ENCODE measurements at places on chromosomes 6 and 20. TPM values are rescaled to one million over a fixed set of nuclear protein-coding genes. Genes with fewer than 3 reads are reported as not detected.

DNA sequence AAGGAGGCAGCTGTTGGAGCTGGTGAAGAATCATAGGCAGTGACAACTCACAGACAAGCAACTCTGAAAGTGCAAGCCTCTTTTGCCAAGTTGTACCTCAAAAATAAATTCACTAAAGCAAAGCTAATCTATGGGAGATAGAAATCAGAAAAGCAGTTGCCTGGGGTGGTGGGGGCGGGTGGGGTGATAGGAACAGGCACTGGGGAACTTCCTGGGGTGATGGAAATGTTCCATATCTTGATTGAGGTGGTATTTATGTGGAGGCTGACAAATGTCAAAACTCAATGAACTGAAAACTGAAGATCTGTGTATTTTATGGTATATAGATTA, 52.4 kb downstream of the ATP9A start:
- DNase-seq = no peak
- H3K4me3 ChIP-seq = no peak overlapping the region
- no peaks in the 10 kb centered on the region for H3K27me3 ChIP-seq
- H3K4me1 ChIP-seq = no peaks in the 10 kb centered on the region
- no peaks in the 10 kb centered on the region for H3K36me3 ChIP-seq
- peak overlapping the region; percentile 1 for H3K27ac ChIP-seq

GRCh38 chr6:159760602-159761057, 1.2 kb upstream of the ACAT2 start:
- H3K4me3 ChIP-seq = no peak overlapping the region
- peaks cover 15% of the 10 kb centered on the region for H3K4me1 ChIP-seq
- no peak for DNase-seq
- H3K27me3 ChIP-seq = no peaks in the 10 kb centered on the region
- no peak overlapping the region for H3K27ac ChIP-seq

- H3K4me1 ChIP-seq = no peaks in the 10 kb centered on the region
- no peak overlapping the region for H3K4me3 ChIP-seq
- no peak for DNase-seq
- H3K36me3 ChIP-seq = no peaks in the 10 kb centered on the region
These were observed 46.7 kb upstream of the CARMIL1 start for GRCh38 chr6:25232479-25232878.

DNA sequence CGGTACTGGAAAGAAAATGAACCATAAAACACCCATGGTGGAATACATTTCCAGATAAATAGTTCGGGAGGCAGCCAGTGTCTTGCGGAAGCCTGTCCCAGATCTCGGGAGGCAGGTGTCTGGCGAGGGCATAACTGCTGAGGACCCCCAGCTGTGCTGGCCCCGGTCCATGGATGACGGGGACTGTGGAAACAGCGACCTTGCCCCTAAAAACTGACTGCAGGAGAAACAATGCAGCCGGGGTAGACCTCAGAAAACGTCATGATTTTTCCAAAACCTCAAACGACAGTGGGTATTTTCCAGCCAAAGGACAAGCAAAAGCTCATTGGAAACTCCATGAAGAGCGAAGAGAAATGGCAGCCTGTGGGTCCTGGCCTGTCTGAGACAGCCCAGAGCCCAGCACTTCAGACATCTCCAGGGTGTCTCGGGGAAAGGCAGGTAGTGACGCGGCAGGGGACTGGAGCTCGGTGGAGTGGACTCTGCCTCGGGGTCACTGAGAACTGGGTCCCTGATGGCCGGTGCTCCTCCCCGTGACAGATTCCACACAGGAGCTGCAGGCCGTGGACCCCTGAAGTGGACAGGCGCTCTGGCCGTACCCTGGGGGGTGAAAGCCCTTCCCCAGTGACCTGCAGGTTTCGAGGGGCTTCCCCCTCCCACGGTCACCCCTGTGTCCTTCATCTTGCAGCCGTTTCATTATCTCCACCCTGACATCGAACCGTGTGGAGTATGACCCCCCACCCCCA, 188.6 kb downstream of the SYNDIG1 start:
- H3K27me3 ChIP-seq = no peaks in the 10 kb centered on the region
- no peaks in the 10 kb centered on the region for H3K4me1 ChIP-seq
- no peaks in the 10 kb centered on the region for H3K36me3 ChIP-seq
- DNase-seq = no peak
- H3K4me3 ChIP-seq = no peak overlapping the region
- H3K27ac ChIP-seq = no peak overlapping the region

DNA sequence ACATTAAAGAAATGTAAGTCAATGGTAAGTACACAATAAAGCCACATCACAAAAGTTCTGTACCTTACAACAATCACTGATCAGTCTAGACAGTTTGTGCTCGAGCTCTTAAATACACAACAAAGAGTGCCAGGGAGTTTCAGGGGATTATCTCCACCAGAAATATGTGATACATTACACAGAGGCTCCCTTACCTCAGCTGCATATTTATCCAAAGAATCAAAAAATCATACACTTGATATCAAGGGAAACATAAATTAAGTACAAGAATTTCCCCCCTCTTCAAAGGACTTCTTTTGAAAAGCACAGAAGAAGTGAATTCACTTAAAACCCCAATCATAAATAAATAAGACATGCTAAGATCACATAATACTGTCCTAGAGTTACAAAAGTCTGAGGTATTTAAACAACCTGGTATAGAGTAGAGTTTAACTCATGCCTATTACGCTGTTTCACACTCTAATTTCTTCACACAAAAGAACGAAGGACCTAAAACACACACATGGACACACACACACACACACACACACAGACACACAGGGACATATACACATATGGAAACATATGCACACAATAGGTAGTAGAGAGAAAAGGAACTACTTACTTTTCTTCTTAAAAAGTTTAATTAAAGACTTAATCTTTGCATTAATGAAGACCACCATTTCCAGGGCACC, 528 bp downstream of the NHSL1 start:
- H3K4me3 ChIP-seq = no peak overlapping the region
- H3K27ac ChIP-seq = no peak overlapping the region
- H3K4me1 ChIP-seq = no peaks in the 10 kb centered on the region
- H3K36me3 ChIP-seq = no peaks in the 10 kb centered on the region

DNA sequence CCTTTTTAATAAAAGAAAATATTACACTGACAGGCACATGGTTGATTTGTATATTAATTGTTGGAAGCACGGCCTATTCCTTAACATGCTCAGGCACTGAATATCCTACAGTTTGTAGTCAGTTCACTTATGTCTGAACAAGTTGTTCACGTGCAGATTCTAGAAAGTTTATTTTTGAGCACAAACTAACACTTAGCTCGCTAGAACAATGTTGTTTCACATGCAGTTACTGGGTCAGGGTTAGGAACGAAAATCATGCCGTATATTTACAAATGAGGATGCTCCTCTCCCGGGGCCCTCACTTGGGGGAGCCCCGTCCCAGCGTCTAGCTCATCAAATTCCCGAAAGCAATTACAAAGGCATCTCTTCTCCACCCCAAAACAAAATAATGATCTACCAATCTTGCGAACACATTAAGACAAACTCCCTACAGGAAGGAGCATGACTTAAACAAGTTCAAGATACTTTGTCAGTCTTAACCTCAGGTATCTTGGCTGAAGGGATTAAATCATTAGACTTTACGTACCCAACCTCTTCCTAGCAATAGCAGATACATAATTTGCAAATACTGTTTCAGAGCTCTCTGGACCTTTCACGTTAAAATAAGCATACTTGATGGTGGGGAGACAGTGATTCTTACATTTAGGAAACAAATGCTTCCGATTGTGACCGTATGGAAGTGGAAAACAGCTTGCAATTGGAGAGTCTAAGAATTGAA, 1.5 kb downstream of the MAP7 start:
- no peak for DNase-seq
- peaks cover 10% of the 10 kb centered on the region for H3K4me1 ChIP-seq
- peaks cover 34% of the 10 kb centered on the region for H3K27me3 ChIP-seq
- no peaks in the 10 kb centered on the region for H3K36me3 ChIP-seq
- H3K27ac ChIP-seq = no peak overlapping the region

GRCh38 chr6:37209461-37210205, 39.7 kb downstream of the PIM1 start:
- DNase-seq = no peak
- H3K4me1 ChIP-seq = no peaks in the 10 kb centered on the region
- H3K27ac ChIP-seq = no peak overlapping the region

- H3K4me3 ChIP-seq = no peak overlapping the region
- H3K27me3 ChIP-seq = no peaks in the 10 kb centered on the region
- DNase-seq = no peak
- H3K4me1 ChIP-seq = no peaks in the 10 kb centered on the region
These were observed 554.8 kb downstream of the TBC1D32 start for GRCh38 chr6:120779441-120779840.

Gene CRIP3
- total RNA-seq = 0.61 TPM

Gene ZBTB46
- total RNA-seq = 5.8 TPM

Gene AVP
- total RNA-seq = 0.33 TPM

Gene SGK2
- total RNA-seq = 0.09 TPM

Gene SCP2D1
- not detected for total RNA-seq
